ENCODE measurements at places on chromosomes 1 and 21.

DNA sequence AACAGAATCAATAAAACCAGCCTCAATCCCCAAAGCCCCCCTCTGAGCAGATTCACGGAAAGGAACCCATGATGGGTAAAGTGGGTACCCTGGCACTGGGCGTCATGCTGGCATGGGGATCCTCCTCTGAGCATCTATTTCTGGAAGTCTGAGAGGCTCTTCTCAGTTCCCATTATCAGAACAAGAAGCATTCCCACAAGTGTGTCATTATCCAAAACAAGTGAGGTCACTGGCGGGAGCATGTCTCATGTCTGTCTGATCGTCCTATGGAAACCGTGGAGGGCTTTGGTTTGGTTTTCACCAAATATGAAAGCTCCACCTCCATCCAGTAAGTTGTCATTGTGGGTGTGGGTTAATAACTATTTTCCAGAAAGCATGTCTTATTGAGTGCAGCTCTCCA is 70.7 kb downstream of the PGM1 start:
- no peak for DNase-seq

GRCh38 chr21:29487154-29487553 is 188.4 kb downstream of the BACH1 start:
- DNase-seq = no peak

- DNase-seq = no peak
These were observed 34.6 kb downstream of the IL12RB2 start for GRCh38 chr1:67342076-67342890.

DNA sequence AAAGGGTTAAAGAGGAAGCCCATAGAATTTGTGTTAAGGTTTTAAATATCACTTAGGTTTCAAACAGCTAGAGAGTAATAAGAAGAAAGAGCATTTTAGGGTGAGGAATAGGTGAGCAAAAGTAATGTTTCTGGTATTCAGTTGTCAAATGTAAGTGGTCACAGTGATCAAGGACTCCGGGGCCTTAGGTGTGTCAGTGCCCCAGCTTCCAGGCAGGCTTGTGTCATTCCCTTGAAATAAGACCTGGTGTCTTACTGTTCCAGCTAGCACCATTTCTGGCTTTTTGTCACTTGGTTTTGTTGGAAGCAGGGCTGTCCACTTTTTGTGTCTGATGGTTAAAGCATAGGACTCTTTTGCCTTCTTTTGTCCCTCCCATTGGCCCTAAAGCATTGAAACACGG is 69.6 kb downstream of the DYRK1A start:
- no peak for DNase-seq

DNA sequence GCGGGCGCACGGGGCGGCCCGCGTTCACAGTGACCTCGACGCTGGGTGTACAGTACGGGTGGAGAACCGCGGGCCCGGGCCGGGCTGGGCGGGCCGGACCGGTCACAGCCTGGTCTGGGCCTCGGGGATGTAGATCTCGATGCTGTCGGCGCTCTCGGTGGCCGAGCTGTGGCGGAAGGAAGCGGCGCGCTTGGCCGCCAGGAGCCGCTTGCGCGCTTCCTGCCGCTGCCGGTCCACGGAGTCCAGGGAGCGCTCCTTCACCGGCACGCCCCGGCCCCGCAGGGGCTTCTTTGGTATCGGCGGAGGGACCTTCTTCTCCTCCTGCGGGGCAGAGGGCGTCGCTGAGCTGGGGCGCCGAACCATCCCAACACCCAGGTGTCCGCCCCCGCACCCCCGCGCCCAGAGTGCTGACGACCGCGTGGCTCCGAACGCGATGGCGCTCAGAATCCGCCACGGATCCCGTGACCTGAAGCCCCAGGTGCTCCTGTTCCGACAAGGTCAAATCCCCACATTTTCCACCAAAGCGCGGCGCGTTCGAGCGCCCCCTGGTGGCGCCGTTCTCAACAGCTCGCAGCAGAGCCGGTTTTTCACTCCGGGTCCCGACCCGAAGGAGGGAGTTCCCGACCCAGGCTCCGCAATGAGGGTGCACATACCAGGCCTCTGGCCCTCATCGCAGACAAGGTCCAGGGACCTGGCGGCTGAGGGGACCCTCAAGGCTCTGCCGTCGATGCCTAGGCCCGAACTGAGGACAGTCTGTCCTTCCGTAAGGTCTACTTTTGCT is 6.6 kb upstream of the SMIM12 start:
- DNase-seq = peak; percentile 12

DNA sequence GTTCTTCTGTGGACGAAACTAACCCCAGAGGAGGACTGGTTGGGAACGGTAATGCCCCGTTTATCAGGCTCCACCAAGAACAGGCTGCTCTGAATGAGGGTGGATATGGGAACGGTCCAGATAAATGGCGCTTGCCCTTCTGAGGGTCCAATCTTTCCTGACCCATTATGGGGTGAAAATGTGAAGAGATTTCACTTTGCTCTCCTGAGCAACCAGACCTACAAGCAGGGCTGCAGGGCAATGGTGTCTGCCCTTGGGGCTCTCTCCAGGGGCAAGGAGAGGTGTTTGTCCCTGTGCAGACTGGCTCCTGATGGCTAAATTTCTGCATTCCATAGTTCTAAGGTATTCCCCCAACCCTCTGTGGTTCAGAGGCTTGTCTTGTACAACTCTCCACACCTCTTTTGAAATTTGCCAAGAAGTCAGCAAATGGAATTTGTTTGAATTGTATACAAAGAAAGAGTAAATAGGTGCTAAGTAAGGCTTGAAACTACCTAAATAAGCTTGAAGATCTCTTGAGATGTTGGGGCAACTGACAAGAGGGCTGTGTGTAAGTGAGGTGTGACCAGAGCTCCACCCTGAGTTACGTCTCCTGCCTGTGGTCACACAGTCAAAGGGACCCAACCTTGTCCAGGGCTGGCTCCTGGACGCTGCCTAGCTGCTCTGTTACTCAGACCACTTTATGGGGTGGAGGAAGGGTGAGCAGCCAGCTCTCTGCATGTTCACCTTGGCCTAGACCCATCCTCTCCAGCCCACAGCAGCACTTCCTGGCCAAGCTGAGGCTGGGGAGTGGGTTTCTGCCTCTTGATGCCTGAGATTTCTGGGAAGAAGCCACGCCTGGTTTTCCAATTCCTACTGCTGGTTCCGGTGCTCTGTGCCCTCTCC is 24.8 kb downstream of the SLC2A1 start:
- DNase-seq = no peak

- DNase-seq = no peak
These were observed 29.4 kb upstream of the BMP8A start for GRCh38 chr1:39462074-39462473.

DNA sequence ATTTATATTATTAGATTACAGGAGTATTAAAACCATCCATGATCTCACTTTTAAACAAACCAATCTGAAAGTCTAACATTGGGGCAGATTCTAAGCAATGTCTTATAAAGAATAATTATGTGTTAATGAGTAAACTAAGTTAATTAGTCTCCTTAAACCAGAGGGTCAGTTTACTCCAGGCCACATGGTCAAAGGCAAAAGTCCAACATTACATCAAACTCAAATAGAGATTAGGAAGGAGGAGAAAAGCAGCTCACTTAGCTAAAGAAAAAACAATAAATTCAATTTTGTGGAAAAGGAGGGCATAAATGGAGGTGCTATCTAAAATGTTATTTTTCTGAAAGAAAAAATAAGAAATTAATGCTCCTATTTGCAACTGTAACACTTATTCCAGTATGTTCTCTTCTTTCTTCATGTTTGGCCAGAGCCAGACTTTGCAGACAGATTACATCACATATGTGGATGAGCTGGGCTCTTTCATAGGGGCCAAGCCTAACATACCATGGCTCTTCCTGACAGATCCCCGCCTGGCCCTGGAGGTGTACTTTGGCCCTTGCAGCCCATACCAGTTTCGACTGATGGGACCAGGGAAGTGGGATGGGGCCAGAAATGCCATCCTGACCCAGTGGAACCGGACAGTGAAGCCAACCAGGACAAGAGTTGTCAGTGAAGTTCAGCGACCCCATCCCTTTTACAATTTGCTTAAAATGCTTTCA is 24.3 kb upstream of the FMO2 start:
- no peak for DNase-seq

GRCh38 chr1:77281491-77282186 is at the start of gene AK5:
Gene AK5 (plus strand): TSS chr1:77282019. CDS start chr1:77282314, 295 bp downstream.
- DNase-seq = peak; percentile 53

GRCh38 chr1:162214202-162214601 is 144.7 kb downstream of the NOS1AP start:
- no peak for DNase-seq

- no peak for DNase-seq
These were observed 391 bp downstream of the AGT start for GRCh38 chr1:230713547-230713914.

DNA sequence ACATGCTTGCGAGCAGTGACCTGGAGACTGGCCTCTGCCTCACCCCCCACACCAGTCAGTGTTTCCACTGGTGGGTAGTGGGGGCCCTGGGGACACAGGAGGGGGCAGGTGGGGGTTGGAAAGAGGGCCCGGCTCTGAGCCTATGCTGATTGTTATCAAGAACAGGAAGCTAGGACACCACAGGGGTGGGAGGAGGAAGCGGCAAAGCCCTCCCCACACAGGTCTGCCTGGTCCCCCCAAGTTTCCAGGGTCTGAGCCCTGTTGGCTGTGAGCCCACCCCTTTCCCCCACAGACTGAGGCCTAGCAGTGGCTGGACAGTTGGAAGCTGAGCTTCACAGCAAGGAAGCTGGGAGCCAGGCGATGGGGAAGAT is 1.6 kb upstream of the PTPN7 start:
- no peak for DNase-seq

- no peak for DNase-seq
These were observed 116.9 kb upstream of the CD34 start for GRCh38 chr1:208027861-208028260.

DNA sequence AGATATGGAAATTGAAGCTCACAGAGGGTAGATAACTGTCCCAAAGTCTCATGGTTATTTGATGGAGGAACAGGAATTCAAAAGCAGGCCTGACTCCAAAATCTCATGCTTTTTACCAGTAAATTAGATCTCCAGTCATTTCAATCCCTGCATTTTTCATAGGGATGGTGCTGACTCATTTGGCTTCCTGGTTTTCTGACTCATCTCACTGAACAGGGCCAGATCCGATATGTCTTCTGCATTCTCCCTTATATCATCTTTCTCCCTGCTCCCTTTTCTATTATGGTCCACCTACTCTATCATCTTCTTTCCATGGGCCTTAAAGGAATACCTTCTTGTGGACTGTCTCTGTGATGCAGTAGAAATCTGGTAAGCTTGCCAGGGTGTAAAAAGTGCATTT is 187.2 kb downstream of the FGGY start:
- no peak for DNase-seq

- no peak for DNase-seq
These were observed 2.9 kb upstream of the SLC2A7 start for GRCh38 chr1:9028921-9029705.

DNA sequence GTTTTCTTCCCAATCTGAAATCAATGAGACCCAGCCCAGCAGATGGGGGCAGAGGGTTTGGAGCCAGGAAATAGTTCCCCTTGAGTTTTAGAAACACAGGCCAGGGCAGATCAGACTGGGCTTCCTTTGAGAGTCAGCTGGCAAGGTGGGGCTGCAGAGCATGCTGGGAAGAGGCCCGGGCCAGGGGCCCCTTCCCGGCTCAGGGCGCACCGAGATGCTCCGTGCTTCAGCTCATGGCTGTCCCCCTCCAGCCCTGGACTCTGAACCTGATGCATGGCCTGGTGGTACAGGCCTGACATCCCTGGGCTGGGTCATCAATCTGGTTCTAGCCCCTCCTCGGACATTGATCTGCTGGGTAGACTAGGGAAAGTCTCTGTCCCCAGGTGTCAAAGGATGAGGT is 65.1 kb upstream of the RUNX3 start:
- no peak for DNase-seq

DNA sequence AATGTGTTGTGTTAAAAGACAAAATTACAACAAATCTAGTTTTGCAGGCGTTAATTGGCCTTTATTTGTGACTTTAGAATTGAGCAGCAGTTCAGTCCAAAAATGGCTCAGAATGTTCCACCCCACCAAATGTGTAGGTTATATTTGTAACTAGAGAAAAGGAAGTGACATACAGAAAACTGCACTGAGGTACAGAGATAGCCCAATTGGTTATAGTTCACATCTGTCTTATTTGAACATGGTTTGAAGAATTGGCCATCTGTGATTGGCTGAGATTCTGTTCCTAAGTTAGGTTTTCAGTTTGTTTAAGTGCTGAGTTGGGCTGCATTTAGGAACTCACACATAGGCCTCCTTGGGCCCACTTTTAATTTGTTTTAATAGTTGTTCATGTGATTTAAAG is 12.0 kb upstream of the FMO2 start:
- no peak for DNase-seq

DNA sequence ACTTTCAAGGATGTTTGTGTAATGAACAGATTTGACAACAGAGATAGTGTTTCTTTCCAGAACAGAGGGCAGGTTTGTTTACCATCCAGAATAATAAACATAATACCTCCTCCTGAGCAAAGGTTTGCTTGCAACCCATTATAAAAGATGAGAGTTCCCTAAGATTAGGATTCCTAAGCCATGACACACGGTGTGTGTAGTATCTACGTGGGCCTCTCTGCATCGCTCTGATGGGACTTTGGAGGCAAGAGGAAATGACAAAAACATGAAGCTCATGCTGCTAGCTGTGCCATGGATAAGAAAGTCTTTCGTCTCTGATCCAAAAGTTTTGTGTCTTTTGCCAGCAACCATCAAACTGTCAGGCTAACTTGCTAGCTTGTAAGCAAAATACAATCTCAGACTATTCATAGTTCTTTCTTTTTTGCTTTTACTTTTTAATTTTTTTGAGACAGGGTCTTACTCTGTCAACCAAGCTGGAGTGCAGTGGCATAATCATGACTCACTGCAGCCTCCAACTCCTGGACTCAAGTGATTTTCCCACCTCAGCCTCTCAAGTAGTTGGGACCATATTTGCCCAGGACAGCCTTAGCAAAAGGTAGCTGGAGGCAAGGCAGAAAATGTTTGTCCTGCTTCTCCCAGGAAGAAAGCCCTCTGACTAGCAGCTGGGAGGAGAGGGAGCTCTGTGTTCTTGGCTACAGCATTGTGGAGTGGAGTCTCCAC is 81.1 kb downstream of the LHX4 start:
- DNase-seq = no peak

DNA sequence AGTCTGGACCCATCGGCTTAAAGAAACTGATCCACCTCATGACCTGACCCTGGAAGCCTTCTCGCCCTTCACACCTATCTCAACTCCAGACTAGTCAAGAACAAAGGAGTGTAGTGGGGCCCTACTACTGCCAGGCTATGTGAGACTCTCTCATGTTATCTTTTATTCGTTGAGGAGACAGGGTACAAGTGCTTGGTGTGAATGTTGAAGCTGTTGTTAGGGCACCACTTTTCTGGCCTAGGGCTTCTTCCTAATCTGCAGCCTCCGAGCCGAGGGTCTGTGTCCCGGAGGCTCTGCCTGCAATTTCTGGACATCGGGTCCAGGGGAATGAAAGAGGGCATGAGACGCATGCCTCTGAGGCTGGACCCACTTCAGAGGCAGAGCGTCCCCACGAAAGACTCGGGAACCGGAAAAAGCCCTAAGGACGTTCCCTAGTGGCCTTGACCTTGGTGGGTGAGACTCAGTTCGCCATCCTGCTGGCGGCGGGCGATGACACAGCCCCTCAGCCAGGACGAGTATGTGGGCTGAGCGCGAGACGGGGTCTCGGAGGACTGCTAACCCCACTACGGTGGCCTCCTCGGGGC is 671 bp downstream of the DNAJC11 start:
- DNase-seq = no peak

GRCh38 chr1:20123722-20124455 is 4.6 kb upstream of the PLA2G2D start:
- DNase-seq = no peak

All from NCI-H510A (cell line).